Muscle of arm (tissue), 14 donors: ENCODE measurements at places on chromosomes 4 and X.
A peak's percentile ranks its signal among the peaks of the same experiment; 100 is the strongest.

DNA sequence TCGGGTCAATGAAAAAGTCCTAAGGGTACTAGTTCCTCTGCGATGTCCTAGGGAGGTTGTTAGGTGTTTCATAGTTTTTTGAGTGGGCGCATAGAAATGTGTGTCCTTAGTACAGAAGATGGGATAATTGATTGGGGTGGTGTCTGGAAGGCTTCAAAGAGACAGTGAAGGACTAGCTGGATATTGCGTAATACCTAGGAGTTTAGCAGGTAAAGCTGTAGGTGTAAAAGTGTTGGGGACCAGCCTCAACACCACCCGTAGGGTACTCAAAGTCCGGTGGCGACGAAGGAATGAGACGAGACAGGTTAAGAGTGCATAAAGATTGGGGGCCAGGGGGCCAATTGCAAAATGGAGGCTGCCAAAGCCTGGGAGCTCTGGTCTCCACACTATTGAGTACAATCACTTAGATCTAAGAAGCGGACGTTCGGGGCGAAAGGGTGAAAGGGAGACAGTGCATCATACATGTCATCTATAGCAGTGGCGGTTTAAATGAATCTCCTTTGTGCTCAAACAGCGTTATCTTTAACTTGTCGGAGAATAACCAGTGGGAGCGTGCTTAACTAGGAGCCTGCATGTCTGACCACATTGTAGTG is 1.0 kb downstream of the TRMT44 start:
- no peak for DNase-seq

- no peak for DNase-seq
These were observed 85.5 kb downstream of the BMPR1B start for GRCh38 chr4:94843216-94843615.

GRCh38 chrX:74272230-74272629 is 31.8 kb upstream of the ZCCHC13 start:
- no peak for DNase-seq

DNA sequence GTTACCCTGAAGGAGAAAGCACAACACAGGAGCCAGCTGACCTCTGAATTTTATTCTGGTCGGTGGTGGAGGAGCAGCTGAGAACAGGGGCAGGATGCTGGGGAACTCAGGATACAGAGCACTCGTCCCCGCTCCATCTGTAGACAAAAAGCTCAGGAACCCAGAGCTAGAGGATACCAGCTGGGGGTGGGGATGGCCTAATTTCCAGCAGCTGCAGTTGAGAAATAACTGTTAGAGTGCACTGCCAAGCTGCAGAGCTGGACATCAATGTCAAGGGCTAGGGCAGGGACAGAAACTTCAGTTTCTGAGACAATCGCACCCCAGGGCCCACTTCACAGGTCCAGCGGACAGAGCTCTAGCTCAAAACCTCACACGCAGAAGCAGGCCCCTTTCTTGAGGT is 122.1 kb upstream of the GUCY1A1 start:
- no peak for DNase-seq

- DNase-seq = no peak
These were observed 1271.0 kb downstream of the RAPGEF2 start for GRCh38 chr4:160373911-160374310.

DNA sequence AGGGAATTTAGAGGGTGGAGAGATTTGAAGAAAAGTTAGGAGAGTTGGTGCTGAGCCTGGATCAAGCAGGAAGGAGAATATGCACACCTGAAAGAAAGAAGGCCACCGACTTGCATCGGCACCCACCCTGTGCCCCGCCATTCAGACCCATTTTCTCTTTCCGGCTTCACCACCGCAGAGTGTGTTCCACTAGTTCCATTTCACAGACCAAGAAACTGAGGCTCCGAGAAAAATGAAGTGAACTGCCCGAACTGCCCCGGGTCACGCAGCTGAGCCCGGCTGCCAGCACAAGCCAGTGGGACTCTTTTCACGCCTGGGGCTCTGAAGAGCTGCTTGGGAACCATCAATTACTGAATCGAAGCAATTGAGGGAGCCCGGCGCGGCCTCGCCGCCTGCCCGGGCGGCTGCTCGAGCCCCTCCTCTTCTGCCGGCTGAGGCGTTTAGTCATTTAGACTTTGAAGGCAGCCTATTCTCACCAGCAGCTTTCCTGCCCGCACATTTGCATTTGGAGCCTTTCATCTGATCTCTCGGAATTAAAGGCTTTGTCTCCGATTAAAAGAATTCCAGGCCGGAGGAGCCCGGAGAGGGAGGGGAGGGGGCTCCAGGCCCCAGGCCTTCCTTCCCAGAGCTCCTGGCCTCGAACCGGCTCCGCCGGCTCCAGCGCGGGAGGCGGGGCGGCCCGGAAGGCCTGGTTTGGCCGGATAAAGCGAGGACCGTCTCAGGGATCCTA is 140.2 kb upstream of the PJA1 start:
- DNase-seq = no peak

- no peak for DNase-seq
These were observed 23.5 kb downstream of the AWAT2 start for GRCh38 chrX:70026112-70026850.

DNA sequence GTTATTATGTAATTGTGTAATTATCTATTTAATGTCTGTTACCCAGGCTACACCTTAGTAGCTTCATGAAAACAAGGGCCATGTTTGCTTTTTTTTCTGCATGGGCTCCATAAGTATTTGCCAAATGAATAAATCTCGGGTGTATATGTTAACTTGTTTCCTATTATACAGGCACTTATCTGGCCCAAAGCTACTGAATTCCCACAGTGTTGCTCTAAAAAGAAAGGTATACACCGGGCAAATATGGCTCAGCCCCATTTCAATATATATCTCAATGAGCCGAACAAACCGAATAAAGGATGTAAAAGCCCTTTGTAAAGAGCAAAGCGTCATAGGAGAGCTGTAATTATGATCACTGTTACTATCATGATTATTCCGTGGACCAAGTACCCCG is 767 bp downstream of the PAQR3 start:
- no peak for DNase-seq

DNA sequence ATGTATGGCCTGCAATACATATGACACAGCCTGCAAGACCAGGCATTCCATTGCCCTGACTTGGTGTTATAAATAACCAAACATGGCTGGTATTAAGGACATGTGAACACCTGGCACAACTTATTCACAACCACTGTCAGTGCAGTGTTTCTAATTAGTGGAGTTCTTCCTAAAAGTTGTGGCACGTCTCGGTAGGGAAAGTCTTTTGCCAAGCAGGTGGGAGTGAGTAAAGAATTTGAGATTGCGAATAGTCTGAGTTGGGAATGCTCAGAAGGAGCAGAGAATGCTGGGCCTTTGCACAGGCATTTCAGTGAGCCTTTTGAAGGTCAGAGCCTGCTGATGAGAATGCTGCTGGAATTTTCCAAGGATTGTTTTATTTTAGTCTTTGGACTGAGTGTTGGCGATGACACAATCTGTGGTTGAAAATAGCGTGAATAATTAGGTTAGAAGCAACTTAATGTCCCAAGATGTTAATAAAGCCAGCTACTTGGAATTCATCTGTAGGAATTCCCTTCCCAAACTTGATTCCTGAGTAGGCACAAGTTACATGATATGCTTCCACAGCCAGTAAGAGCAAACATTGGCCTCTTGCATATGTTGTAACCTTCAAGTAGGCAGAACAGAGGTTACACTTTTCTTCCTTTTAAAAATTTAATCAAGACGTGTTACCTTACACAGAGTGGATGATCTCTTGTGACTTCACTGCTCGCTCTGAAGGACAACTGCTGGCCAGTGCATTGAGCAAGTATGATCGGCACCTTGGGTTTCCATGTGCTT is 83.6 kb upstream of the PGRMC2 start:
- DNase-seq = no peak

DNA sequence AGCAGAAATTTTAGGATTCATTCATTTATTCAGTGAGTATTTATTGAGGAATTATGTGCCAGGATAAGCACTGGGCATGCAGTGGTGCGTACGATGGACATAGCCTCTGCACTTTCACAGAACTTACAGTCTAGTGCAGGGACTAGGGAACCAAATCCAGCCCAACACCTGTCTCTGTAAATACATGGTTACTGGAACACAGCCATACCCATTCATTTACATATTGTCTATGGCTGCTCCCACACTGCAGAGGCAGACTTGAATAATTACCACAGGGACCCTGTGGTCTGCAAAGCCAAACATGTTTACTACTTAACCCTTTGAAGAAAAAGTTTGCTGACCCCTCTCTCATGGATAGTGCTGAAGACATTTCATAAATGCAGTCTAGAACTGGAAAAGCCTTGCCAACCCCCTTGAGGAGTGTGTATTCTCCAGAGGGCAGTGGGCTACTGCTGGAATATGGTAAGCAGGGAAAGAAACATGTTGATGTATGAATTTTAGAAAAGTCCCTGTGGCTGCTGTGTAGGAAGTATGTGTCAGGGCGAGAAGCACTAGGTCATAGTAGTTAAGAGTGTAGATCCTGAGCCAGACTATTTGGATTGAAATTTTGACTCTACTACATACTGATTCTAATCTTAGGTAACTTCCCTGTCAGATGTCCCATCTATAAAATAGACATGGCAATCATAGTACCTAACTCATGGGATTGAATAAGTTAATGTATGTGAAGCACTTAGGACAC is 75.5 kb downstream of the GALNT7 start:
- no peak for DNase-seq

DNA sequence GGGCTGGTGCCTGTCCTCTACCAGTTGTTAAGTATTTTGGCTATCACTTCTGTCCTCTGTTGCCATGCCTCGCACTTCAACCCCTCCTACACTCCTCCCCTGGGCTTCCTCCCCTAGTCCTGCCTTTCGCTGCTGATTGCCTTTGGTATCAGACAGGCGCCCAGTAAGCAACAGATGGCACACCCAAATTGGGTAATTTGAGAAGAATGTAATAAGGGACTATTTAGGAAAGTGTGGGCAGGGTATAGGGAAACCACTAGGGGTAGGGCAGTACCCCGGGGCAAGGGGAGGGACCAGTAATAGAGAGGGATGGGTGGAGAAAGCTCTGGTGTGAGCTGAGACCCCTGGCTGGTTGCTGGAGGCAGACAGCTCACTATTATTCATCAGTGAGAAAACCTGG is 172.7 kb upstream of the USP9X start:
- no peak for DNase-seq

- no peak for DNase-seq
These were observed 125.9 kb downstream of the SHISA3 start for GRCh38 chr4:42523066-42523718.

GRCh38 chrX:46588263-46588662 is 14.7 kb downstream of the CHST7 start:
- peak; percentile 22 for DNase-seq

- DNase-seq = no peak
These were observed 154.1 kb downstream of the RASL11B start for GRCh38 chr4:53016099-53016820.

DNA sequence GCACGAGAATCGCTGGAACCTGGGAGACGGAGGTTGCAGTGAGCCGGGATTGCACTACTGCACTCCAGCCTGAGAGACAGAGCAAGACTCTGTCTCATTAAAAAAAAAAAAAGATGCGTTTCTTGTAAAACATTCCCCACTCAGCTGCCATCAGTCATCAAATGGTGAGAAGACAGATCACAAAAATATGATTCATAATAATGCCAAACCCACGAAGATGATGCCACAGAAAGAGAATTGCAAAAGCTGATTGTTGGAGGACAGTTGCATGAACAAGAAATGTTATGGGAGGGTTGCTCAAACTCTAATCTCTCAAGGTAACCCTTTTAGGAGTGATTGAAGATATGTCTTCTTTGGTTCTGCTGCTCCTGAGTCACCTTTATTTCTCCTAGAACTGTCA is 21.4 kb upstream of the SMIM14 start:
- DNase-seq = no peak

DNA sequence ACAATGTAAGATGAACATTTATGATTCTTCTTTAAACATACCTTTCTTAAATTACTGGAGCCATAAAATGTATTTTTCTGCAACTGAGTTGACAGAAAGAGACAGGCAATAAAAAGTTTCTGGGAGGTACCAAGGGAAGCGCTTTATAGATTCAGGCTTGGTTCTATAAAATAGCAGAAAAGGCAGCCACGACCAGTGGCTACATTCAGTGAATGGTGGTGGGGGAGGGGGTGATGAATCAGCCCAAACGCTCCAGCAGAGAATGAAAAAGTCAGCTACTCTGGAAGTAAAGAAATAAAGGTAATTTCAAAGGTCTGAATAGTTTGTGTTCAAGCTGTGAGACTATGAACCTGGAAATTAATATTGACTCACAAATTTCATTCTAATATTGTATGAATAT is 456.1 kb downstream of the KCTD8 start:
- no peak for DNase-seq

DNA sequence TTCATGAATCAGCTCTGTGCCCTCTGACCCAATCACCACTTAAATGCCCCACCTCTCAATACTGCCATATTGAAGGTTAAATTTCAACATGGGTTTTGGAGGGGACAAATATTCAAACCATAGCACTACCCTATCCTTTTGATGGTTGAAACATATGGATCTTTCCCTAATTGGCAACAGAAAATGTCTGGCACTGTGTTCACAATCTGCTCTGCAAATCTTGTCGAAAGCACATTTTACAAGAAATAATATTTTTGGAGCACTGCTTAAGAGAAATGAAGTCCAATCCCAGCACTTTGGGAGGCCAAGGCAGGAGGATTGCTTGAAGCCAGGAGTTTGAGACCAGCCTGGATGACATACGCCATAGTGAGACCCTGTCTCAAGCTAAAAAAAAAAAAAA is 130.6 kb upstream of the FAM9C start:
- no peak for DNase-seq

- no peak for DNase-seq
These were observed 486 bp downstream of the CLCN3 start for GRCh38 chr4:169620880-169621248.

- no peak for DNase-seq
These were observed 22.3 kb downstream of the TMEM31 start for GRCh38 chrX:103733017-103733416.

- DNase-seq = no peak
These were observed 120.1 kb downstream of the GC start for GRCh38 chr4:71663780-71664179.

DNA sequence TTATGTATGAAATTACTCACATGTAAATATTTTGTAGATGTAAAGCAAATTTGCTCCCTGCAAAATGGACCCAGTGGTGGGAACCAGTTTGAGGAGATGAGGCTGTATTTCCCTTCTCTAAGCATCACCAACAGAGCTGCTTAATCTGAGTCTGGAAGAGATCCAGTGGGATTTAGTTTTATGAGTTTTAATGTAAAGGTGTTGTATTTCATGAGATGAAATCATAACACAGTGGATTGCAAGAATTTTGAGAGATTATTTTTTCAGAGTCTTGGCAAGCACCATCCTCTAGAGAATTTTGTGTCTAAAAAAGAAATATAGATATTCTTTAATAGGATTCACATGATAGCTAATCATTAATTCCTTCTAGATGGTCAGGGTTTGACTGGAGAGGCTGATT is 35.6 kb upstream of the SFRP2 start:
- no peak for DNase-seq
